ENCODE measurements at places on chromosomes 4 and X.

GRCh38 chr4:110533590-110533910 lies 57.6 kb downstream of the ENPEP start:
- no peak for DNase-seq

- no peak for DNase-seq
These were observed at the start of gene ERVMER34-1 for GRCh38 chr4:52750819-52751486. Gene ERVMER34-1, minus strand, starts transcription at chr4:52751425. Its CDS starts 5,905 bp downstream, at chr4:52745520.

- no peak for DNase-seq
These were observed 2.8 kb downstream of the SH3D19 start for GRCh38 chr4:151322570-151322969.

GRCh38 chr4:99945718-99946355 lies 581 bp downstream of the DNAJB14 start:
- DNase-seq = no peak

DNA sequence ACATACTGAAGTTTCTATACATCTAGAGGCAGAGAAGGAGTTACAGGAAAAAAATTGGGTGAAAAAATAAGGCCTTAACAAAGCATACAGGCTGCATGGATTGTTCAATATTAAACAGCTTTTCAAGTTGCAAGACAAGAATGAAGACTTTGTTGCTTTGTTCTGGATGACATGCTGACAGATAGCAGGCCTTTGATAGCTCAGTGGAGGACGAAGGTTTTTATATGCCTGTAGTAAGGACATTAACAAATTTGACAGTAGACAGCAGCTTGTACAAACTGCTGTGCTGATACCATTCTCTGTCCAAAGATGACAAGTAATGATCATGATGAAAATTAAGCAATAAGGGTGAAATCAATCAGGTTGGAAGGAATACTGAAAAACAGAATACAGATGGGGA lies 309.9 kb downstream of the NKX6-1 start:
- DNase-seq = no peak

GRCh38 chr4:13537832-13538177 lies 6.5 kb downstream of the NKX3-2 start:
- no peak for DNase-seq

Measured in NCI-H460 (cell line).